Left ventricle myocardium superior (tissue), 1 donor: ENCODE measurements at places on chromosomes 11 and 22.
A peak's percentile ranks its signal among the peaks of the same experiment; 100 is the strongest.

DNA sequence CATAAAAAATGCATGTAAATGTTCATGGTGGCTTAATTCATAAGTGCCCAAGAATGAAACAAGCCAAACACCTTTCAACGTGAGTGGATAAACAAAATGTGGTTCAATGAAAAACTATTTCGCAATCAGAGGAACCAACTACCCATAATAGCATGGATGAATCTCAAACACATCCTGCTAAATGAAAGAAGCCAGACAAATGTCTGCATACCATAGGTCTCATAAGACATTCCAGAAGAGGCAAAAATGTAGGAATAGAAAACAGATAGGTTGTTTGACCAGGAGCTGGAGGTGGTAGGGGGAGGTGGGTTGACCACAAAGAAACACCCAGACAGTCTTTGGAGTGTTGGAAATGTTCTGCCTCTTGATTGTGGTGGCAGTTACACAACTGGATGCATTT, 13.2 kb upstream of the OSBPL5 start:
- DNase-seq: no peak

GRCh38 chr11:61473370-61474012, 35.1 kb upstream of the LRRC10B start:
- DNase-seq: no peak

DNA sequence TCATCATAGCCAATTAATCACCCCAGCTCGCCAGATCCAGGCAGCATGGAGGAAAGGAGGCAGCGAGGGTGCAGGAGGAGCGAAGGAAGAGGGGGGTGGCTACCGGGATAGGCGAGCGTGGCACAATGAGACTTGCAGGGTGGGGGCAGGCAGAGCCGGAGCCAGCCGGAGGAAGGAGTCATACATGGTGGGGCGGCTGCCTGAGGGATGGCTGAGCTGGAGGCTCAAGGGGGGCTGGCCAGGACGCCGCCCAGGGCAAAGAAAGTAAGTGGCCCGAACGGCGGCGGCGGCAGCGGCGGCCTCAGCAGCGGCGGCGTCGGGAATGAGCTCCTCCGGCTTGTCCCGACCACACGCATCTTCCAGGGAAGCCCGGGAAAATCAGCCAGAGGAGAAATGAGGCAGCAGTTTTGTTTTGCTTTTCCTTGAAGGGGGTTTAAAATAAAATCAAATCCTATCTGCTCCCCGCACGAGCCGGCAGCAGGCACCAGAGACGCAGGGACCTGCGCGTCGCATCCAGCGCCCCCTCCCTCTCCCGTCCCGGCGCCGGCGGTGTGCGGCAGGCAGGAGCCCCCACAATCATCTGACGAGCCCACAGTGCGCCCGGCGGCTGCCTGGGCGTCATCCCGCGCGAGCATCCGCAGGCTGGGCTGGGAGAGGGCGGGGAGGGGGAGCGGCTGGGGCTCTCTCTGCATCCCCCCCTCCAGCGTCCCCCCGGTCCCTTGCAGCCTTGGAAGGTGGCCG, 263.6 kb downstream of the CTTN start:
- no peak for DNase-seq

- no peak for DNase-seq
Observed at GRCh38 chr11:120546312-120547205, 35.0 kb downstream of the GRIK4 start.

- DNase-seq: peak; percentile 50
Observed at GRCh38 chr11:119320240-119320775, 3.4 kb upstream of the MCAM start.
